ENCODE measurements at places on chromosomes 12 and 14. TPM values are rescaled to one million over a fixed set of nuclear protein-coding genes. Genes with fewer than 3 reads are reported as not detected.

The SRRM4 gene
- 0.02 TPM for total RNA-seq

The CRIP2 gene
- 31.1 TPM for total RNA-seq

- DNase-seq, result peak; percentile 44
These were observed 685 bp upstream of the MYL6B start for GRCh38 chr12:56151672-56152131.

DNA sequence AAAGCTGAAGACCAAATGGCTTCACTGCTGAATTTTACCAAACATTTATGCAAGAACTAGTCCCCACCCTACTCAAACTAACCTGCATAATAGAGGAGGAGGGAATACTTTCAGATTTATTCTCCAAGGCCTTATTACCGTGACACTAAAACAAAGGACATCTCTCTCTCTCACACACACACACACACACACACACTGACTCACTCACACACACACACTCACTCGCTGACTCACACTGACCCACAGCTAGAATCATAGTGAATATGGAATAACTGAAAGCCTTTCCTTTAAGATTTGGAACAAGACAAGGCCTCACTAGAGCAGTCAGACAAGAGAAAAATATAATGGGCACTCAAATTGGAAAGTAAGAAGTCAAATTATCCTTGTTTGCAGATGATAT, 1014.1 kb downstream of the TMTC2 start:
- no peak for DNase-seq

- no peak for DNase-seq
These were observed 6.0 kb upstream of the CALCOCO1 start for GRCh38 chr12:53733051-53733806.

GRCh38 chr14:69317780-69318179, 57.8 kb downstream of the GALNT16 start:
- DNase-seq, result no peak

GRCh38 chr14:93906341-93907329, 20.5 kb upstream of the FAM181A start:
- peak; percentile 63 for DNase-seq

DNA sequence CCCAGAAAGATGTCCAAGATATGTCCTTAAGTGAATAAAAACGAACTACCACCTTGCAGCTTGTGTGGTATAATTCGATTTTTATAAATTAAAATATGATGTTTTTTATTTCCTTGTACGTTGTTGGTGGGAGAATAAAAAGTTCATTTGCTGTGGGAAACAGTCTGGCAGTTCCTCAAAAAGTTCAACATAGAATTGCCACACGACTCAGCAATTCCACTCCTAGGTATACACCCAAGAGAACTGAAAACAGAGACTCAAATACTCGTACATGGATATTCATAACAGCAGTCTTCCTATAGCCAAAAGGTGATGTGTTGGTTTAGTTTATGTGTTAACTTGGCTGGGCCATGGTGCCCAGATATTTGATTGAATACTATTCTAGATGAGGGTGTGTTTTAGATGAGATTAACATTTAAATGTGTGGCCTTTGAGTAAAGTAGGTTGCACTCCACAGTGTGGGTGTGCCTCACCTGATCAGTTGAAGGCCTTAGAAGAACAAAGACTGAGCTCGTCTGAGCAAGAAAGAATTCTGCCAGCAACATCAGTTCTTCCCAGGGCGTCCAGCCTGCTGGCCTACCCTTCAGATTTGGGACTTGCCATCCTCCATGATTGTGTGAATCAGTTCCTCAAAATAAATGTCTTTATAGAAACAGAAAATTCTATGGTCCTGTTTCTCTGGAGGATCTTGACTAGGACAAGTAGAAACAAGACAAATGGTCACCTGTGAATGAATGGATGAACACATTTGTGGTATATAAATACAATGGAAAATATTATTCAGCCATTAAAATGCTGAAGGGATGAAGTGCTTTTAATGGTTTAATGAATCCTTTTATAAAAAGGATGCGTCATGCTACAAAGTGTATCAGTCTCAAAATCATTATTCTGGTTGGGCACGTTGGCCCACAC, 5.1 kb upstream of the DENR start:
- no peak for DNase-seq
